Stimulated activated CD4-positive, alpha-beta T cell treated with anti-CD3 and anti-CD28 coated beads, Interleukin-1b, Interleukin-23, amount 100 ng/mL, for 1 hour (primary cell): ENCODE measurements at places on chromosomes 3 and 15.

DNA sequence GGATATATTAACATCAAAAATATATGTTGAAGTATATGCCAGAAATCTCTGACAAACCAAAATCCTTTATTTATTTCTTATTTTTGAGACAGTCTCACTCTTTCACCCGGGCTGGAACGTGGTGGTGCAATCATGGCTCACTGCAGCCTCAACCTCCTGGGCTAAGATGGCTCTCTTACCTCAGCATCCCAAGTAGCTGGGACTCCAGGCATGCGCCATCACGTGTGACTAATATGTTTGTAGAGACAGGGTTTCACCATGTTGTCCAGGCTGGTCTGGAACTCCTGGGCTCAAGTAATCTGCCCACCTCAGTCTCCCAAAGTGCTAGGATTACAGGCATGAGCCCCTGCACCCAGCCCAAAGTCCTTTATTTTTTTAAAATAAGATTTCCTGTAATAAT lies 11.9 kb downstream of the FAIM start:
- DNase-seq, result no peak

DNA sequence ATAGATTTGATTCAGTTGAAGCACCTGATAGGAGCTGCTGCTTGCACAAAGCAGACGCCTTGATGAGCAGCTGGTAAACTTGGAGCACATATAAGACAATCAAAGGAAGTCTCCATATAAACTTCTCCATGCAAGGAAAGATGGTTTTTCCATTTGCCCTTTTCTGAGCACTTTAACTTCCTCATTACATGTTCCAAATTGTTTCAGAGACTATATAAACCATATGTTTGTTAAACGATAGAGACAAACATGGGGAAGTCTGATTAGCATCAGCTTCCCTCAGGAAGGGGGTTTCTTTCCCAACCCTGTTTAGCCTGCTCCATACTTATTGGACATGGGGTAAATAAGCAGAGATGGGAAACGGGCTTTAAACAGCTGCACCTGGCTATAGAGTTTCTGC lies 88.0 kb downstream of the DHX36 start:
- DNase-seq, result no peak

- DNase-seq, result no peak
These were observed 10.7 kb upstream of the CNTN6 start for GRCh38 chr3:1082108-1082507.

GRCh38 chr3:21750831-21751391 lies at the start of gene ZNF385D:
Gene ZNF385D, minus strand, starts transcription at chr3:21751210. Its CDS starts 294 bp downstream, at chr3:21750916.
- DNase-seq, result no peak

DNA sequence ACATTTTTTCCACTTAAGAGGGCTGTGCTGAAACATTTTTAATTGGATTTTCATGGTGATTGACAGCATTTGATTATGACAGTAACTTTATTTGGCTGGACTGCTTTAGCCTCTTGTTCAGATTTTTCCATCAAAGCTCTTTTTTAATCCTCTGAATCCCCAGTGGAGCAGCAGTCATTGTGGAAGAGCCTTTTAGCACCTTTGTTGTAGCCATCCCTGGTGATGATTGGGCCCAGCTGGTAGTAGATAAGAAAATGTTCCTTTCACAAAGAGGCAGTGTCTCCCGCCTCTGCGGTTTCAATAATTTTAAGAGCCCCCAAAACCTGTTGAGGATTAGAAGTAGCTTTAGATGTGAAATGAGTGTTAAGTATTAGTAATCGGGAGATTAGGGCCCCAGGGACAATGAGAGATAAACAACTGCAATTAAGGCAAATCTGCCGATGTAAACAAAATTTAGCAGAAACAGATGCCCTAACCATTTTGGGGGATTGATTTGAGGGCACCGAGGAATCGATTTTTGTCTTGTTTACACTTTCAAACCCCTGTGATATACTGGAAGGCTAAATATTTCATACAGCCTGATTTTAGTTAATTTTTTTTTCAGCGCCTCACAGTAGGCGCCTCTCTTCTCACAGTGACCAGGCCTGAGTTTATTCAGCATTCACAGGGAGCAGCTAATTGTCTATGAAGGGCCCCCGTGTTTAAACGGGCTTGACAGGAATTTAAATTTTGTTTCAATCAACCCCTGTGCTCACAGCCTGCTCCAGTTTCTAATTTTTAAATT lies 43.2 kb upstream of the SKOR1 start:
- no peak for DNase-seq

- DNase-seq, result no peak
These were observed 170.2 kb upstream of the SMAD3 start for GRCh38 chr15:66894986-66895780.

DNA sequence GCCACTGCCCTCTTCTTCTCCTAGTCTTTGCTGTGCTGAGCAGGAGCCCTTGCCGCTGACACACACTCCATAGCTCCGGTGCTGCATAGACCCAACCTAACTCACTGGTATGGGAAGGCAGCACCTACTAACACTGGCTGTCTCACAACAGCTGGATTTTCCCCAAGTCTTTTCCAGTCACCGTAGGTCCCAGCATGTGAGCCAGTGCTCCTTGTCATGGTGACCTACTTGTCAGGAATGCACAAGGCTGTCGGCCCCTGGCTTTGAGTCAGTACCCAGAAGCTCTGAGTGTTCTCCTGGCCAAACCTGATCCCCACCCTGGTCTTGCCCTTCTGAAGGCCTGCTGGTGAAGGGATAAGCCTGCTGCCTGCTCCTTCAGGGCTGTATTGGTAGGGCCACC lies 25.7 kb downstream of the AMOTL2 start:
- DNase-seq, result no peak

- DNase-seq, result no peak
These were observed 347.4 kb upstream of the ADAMTS9 start for GRCh38 chr3:65035246-65035645.

DNA sequence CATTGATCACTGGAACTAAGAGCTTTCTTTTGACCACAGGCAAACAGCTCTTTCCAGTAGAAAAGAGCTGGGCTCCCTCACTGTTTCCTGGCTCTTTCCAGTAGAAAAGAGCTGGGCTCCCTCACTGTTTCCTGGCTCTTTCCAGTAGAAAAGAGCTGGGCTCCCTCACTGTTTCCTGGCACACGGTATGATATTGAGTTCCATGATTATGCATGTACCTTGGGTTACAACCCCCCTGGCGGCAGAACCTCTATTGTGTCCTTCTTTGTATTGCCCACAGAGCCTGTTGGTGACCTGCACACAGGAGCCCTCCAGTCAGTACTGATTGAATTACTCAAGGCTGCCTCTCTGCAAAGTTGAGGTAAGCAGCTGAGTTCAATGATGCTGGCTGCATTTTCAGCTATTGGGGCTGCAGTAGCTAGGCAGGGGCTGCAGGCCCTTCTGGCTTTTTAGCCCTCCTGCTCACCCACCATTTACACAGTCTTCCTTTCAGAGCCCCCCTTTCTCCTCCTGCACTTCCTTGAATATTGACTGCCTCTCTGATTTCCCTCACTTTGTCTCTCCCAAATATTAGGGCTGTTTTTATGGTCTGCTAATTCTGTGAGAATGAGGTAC lies 10.2 kb downstream of the ACKR2 start:
- DNase-seq, result no peak

DNA sequence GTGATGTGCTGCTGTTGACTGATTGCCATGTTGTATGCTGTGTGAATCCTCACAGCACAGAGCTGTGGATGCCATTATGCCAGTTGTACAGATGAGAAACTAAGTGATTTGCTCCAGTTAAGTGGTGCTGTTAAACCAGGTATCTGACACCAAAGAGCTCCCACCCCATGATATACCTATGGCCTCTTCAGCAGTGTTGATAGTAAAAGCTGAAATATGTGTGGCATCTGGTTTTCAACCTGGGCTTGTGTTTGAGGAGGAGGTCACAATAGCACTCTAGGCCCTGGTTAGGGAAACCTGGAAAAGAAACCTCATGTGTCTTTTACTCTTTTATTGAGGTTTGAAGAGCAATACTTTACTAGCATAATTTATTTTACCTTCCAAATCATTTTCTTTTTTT lies 21.4 kb downstream of the RAD54L2 start:
- DNase-seq, result no peak

DNA sequence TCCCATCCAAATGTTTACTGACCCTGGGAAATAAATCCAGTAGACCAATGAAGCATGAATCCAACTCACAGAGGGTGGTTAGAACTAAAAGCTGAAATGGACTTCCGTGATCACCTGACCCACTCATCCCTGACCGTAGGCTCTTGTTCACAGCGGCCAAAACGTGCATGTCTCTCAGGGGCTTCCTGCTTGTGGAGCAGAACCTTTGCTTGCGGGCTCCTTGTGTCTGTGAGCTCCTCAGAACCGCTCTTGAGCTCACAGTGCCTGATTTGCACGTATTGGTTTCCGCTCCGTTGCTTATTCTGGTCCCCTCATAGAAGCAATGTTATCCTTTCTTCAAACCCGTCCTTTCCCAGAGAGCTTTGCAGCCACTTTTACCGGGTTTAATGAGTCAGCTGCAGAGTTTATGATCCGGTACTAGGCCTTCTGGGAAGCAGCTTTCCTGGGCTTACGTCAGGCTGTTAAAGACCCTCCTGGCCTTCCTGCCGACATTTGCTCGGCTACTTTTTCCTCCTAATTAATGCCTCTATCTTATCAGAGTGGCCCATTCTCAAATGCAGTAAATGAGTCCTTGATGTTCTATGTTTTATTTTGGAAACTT lies 35.4 kb downstream of the LIPC start:
- DNase-seq, result no peak

DNA sequence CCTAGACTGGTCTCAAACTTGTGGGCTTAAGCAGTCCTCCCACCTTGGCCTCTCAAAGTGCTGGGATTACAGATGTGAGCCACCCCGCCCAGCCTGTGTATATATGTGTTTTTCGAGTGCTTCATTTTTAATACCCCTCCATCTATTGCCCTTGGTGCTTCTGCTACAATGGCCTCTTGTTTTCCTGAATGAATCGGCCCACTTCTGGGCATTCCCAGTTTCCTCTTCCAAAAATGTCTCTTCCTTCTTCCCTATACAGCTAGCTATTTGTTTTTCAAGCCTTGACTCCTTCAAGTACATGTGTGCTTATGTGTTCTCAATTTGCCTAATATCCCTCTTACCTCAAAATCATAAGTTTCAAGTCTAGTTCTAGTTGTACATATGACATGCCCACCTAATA lies 16.7 kb downstream of the DIPK2A start:
- no peak for DNase-seq

DNA sequence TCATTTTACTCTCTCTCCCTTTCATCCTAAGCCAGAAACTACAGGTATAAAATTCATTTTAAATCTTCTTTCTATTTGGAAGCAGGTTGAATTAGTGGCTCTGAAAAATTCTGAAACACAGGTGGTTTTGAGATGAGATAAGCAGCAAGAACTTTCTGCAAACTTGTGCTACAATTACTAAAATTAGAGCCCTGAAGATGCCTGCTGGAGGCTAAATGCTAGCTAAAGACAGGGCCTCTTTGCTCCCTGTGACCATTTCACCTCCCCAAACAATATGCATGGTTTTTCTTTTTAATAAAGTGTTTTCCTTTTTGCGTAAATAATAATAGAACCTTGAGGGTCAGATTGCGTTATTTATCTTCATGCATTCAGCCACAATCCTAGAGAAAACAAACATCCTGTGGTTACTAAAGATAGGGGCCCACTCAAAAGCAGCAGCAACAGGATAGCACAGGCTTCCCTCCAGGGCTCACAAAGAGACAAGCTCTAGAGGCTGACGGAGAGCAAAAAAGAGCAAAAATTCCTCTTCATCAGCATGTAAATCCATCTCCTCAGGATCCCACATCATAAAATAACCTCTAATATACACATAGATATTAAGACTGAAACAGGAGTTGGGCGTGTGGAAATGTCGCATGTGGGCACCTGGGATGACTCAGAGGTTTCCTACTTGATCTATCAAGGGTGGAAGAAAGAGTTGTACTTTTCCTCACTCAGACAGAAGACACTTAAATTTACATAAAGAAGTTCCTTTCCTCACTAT lies 26.5 kb upstream of the CP start:
- DNase-seq, result no peak

- no peak for DNase-seq
These were observed 71.2 kb upstream of the POMGNT2 start for GRCh38 chr3:43177085-43177484.

GRCh38 chr15:89361451-89362202 lies 27.0 kb upstream of the POLG start:
- DNase-seq, result peak; percentile 38
